ENCODE measurements at places on chromosomes 2 and 18.

- no peak for DNase-seq
Observed at GRCh38 chr2:563512-563911, 113.7 kb downstream of the TMEM18 start.

GRCh38 chr2:111640480-111640879 is 243.5 kb downstream of the ANAPC1 start:
- DNase-seq, result no peak

DNA sequence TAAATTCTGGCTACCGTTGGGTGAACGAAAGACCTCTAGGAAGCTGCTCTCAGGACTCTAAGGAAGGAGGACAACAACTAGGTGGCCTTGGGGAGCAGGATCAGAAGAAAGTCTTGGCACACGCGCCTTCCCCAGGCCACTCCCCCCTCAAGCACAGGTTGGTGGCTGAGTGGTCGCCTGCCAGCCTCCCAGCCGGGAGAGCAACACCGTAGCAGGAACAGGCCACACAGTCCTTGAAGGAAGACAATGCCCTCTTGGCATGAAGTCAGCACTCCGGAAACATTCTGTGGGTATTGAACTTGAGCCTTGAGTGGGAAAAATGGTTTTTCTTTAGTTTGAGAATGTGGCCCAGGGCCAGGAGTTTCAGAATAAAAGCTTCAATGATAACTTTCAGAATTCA is 87.4 kb upstream of the AGAP1 start:
- DNase-seq, result no peak

DNA sequence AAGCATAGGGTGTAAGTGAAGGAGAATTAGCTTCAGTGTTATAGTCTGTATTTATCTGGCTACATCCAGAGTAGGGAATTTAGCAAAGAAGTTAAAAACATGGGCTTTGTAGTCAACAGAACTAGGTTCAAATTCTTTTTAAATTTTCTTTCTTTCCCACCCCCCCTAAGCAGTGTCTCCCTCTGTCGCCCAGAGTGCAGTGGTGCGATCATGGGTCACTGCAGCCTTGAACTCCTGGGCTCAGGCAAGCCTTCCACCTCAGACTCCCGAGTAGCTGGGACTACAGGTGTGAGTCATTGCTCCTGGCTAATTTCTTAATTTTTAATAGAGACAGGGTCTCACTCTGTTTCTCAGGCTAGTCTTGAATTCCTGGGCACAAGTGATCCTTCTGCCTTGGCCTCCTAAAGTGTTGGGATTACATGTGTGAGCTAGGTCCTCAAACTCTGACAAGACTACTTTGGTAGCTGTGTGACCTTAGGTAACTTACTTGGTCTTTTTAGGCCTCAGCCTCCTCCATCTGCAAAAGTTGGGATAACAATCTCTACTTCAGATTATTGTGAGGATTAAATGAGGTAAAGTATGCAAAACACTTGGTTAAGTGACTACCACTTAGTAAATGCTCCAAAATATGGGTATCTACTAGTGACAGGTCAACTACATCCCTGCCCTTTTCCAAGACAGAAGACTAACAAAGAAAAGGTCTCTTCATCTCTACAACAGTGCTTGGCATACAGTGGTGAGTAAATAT is 17.8 kb downstream of the DOK1 start:
- DNase-seq, result no peak

GRCh38 chr2:160427629-160428404 is 65.8 kb downstream of the RBMS1 start:
- DNase-seq, result no peak

DNA sequence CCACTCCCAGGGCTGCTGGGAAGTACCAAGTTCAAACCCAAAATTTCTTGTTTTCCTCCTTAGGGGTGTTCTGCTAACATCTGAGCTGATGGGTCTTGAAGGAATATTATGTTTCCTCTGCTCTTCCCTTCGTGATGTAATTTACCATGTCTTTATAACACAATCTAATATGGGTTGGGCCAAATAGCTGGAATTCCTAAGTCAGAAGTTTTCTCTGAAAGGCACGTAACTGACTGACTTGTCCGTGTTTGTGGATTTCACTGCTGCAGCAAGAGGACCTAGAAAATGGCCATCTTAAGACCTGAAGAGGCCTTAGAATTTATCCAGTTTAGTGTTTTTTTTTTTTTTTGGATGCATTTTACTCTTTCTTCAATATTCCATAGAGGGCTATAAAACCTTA is 256.7 kb downstream of the DCDC2C start:
- DNase-seq, result no peak

- DNase-seq, result no peak
Observed at GRCh38 chr2:175432793-175433192, 251.3 kb upstream of the ATP5MC3 start.

DNA sequence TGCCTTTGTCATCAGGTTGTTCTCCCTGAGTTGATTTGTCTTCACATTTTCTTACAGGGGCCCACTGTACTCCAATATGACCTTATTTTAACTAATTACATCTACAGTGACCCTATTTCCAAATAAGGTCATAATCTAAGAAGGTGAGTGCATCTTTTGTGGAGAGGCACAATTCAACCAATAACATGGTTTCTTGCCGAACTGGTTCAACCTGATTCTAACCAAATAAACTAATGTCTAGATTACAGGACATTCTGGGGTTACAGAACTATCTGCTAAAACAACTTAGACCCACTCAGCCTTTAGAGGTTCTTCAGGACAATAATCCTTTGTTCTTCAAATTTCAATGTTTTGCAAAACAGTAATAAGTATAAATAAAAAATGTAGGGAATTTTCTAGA is 496.5 kb upstream of the SOX11 start:
- no peak for DNase-seq

- no peak for DNase-seq
Observed at GRCh38 chr2:176004934-176005333, 2.9 kb upstream of the LNPK start.

- no peak for DNase-seq
Observed at GRCh38 chr2:150811259-150811855, 323.9 kb upstream of the RND3 start.

DNA sequence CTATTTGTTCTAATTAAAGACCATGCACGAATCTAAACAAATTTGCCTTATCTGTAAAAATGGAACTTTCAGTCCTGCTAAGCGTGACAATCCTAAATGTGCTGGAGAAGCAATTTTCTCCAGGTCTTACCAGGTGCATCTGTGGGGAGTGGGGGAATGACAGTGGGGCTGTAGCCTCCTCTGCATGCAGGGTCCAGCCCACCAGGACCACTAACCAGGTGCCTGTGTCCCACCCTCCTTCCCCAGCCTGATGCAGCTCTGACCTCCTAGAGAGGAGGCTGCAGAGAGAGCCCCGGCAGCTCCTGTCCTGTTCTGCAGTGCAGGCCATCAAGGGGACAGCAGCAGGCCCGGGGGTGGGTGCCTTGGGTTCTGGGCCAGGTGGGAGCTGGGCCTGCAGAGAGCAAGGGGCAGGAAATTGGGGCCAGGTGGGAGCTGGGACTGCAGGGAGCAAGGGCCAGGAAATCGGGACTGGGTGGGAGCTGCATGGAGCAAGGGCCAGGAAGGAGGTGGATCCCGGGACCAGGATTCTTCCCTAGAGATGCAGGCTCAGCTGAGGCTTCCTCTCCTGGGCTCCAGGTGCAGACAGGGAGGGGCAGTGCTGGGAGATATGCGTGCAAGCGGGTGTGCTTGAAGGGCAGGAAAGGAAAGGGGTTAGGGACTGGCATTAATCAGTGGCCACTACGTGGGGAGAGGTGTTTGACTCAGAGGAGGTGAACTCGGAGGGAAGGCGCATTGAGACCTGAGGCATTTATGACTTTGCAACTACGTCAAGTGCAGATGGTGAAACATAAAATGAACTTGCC is 185.3 kb downstream of the ANKRD30B start:
- no peak for DNase-seq

DNA sequence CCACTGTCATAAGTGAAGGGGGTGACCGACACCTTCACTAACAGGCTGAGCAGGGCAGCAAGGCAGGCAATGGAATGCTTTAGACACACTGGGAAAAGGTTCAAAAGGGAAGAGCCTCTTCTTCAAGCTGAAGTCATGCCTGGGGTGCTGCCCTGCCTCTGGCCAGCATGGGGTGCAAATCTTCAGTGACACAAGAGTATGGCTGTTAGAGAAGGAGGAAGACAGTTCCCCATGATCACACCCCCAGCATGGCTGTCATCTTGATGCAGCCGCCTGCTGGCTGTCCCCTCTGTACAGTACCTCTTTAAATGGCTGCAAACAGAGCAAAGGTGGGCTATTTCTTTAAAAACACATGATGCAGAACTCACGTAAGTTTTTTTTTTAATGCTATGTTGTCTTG is 71.9 kb downstream of the INPP4A start:
- no peak for DNase-seq

DNA sequence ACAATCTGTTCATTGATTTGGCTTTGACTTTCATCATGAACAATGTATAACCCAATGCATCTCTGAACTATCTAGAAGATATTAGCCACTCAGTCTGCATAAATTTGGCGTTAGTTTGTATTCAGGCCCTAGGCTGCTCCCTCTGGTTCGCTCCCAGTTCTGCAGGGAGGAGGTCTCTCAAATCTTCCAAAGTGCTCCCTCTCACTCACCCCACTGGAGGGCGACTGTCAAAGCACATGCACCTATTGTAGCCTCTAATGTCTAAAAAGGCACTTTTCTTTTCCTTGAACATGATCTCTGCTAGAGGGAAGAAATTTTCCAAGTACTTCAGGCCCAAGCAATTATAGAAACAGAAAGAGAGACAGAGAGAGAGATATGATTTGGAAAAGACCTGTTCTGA is 291.5 kb downstream of the TDRD15 start:
- no peak for DNase-seq

GRCh38 chr2:11582862-11583752 is 49.3 kb downstream of the GREB1 start:
- DNase-seq, result peak; percentile 36

- DNase-seq, result no peak
Observed at GRCh38 chr2:45640576-45640975, 10.9 kb upstream of the PRKCE start.

GRCh38 chr18:14748496-14748895 is 524 bp downstream of the ANKRD30B start:
- no peak for DNase-seq

GRCh38 chr2:236636714-236637470 is 67.3 kb downstream of the ACKR3 start:
- DNase-seq, result no peak

GRCh38 chr2:208820014-208820688 is 413.6 kb downstream of the PTH2R start:
- DNase-seq, result no peak

DNA sequence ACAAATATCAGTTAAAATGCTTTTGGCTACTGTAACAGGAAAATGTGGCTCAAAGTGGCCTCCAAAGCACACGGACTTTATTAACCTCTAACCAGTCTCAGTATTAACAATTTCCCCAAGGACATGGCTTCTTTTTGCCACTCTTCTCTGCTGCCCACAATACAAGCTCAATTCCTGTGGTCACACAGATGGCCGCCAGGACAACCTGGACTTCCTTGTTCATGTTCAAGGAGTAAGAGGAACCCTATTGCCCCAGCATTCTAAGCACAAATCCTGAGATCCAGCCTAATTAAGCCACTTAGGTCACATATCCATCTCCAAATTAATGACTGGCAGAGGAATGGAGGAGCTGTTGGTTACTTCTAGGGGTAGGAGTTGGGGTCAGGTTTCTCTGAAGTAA is 38.2 kb downstream of the AOX1 start:
- DNase-seq, result no peak

GRCh38 chr2:165627470-165627869 is 158.0 kb downstream of the CSRNP3 start:
- DNase-seq, result no peak

DNA sequence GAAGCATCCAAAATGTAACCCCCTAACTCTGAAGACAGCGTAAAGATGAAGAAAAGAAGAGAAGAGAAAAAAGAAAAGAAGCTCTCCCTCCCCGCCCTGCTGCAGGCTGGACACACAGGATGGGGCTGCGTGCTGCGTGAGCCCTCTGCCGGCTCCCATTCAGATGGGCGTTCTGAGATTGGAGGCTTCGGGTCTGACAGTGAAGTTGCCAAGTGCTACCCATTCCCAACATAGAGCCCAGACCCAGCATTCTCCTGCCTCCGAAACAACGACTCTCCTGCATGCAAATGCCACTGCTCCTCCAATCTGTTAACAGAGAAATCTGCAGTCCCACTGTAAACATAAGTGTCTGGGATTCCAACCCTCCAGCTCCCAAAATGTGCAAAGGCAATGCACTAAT is 234.9 kb downstream of the BCL11A start:
- DNase-seq, result no peak

- no peak for DNase-seq
Observed at GRCh38 chr18:39500306-39500705, 1934.7 kb upstream of the CELF4 start.
